ENCODE measurements at places on chromosomes 12 and 14.

GRCh38 chr12:90062799-90063198 is 354.2 kb upstream of the ATP2B1 start:
- no peak for DNase-seq

DNA sequence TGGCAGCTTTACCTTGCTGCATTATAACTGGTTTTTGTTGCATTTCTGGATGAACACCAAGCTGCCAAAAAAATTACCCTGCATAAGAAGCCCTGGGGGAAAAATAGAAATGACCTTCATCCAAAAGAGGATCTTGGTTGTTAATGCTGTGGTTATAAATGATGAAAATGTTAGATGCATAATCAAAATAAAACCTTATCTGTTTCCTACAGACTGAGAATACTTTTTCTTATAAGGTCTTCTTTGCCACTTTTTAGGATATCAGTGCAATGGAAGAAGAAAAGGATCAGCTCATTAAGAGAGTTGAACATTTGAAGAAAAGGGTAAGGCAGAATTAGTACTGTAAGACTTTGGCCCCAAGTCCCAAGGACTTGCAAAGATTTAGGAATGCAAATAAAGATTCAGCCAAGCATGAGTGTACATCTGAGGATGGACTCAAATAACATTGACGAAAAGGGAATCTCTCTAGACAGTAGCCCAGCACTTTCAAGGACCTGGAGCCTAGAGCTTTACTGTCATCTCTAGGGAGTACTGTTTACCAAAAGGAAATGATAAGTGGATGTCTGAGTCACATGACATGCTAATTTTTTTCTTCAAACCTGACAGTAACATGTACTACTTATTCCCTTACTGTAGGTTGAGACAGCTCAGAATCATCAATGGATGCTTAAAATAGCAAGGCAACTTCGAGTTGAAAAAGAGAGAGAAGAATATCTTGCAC is 10.7 kb downstream of the IFT81 start:
- DNase-seq, result no peak

- DNase-seq, result no peak
These were observed 42.1 kb downstream of the B4GALNT3 start for GRCh38 chr12:501722-502447.

GRCh38 chr14:103734081-103734888 is 18.7 kb downstream of the ZFYVE21 start:
- DNase-seq, result no peak

GRCh38 chr12:8890313-8891085 is 23.8 kb upstream of the PHC1 start:
- peak; percentile 51 for DNase-seq

- no peak for DNase-seq
These were observed 77.7 kb downstream of the ETNK1 start for GRCh38 chr12:22702690-22703089.

DNA sequence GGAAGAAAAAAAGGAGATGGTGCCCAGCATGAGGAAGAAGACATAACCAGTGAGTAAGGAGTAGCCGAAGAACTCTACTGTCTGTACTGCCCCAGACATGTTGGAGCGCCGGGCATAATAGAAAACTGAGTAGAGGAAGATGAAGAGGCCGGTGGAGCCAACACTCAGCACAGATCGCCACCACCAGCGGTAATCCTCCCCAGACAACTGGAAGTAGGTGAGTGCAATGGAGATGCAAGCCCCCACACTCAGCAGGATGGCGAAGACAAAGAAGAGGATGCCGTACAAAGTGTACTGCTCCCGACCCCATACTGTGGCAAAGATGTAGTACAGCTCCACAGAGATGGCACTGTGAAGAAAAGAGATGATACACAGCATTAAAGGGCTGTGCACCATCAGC is 844 bp upstream of the IPO4 start:
- no peak for DNase-seq

DNA sequence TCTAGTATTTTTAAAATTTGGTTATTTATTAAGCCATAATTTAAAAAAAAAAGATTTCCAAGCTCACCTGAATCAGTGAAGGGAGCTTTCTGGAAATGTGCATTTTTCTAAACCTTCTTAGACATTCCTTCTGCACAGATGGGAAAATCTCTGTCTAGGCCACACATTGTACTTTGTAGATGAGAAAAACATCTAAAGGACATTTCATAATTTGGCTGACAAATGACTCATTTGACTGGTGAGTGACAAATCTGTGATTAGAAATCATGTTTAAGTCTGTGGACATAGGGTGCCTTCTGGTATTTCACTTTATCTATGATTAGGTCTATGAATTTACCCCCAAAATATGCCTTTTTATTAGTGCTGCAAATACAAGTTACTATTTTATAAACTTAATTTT is 1044.9 kb upstream of the FLRT2 start:
- DNase-seq, result no peak

DNA sequence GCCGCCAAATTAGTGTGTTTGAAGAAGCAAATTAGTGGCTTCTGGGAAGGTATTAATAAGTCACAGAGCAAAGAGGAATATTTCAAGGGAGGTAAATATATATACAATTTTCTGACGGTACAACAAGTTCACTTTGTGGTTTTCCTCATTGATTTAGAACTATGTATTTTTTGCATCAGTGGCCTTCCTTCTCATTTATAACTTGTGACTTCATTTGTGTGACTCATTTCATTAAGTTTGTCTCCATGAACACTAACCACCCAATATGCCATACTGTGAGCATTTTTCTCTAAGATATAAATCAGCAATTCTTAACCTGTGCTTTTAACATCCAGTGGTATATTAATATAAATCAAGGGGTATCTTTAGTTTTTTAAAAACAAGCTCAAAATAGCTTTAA is 29.3 kb upstream of the ARHGAP5 start:
- no peak for DNase-seq

- DNase-seq, result no peak
These were observed 401.1 kb downstream of the RGS6 start for GRCh38 chr14:72333357-72333756.

DNA sequence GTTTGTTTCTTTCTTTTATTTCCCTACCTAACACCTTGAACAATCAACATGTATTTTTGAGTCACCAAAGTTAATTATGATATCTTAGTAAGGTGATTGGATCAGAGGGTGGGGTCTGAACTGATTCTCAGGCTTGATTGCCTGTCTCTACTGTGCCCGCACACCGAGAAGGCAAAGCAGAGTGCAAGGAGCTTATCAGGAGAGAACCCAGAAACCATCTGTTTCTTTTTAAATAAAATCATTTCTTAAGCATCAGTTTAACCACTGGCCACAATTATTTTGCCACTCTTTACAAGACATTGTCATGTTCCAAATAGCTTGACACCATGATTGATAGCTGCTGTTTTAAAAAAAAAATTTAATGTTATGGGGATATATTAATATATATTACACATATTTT is 3.1 kb downstream of the GARIN2 start:
- DNase-seq, result no peak

GRCh38 chr12:127771546-127771945 is 495.4 kb upstream of the TMEM132C start:
- DNase-seq, result no peak

DNA sequence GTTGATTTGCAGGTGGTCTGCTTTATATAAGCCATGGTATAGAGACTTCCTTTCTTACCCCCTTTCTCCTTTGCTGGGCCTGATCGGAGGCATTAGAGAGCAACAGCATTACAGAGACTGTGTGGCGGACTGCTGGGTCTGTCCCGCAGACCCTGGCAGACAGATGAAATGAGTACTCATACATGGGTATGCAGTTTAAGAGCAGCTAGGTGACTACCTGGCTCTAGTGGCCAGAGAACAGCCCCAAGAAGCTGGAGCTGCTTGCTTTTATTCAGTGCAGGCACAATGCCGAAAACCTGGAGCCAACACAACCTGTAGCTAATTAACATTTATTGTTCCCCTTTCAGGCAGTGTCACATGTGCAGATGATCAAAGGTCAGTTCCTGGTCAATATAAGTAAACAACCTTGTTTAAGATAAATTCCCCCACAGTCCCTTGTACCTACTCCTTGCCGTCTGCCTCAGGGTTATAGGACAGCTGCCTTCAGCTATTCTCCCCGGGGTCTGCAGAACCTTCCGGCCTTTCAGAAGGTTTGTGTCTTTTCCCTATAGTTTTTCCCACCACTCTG is 160.0 kb downstream of the TRHDE start:
- DNase-seq, result no peak

Data from MM.1S (cell line).